ENCODE measurements at places on chromosomes 7 and 10. TPM values are rescaled to one million over a fixed set of nuclear protein-coding genes. Genes with fewer than 3 reads are reported as not detected.

Gene ZNF736
- total RNA-seq = 90.2 TPM

Gene LBX1
- total RNA-seq = not detected

Gene TMEM270
- not detected for total RNA-seq

Gene CALHM3
- not detected for total RNA-seq

Gene HSPA12A
- total RNA-seq = 3.3 TPM

Gene ASB4
- not detected for total RNA-seq

Gene LRGUK
- 0.46 TPM for total RNA-seq

Gene TMEM140
- total RNA-seq = 1.7 TPM

Gene HMX3
- total RNA-seq = not detected

Gene SPDYE2
- total RNA-seq = not detected

- DNase-seq = no peak
Measured at GRCh38 chr7:25118048-25118753, 6.9 kb downstream of the CYCS start.

DNA sequence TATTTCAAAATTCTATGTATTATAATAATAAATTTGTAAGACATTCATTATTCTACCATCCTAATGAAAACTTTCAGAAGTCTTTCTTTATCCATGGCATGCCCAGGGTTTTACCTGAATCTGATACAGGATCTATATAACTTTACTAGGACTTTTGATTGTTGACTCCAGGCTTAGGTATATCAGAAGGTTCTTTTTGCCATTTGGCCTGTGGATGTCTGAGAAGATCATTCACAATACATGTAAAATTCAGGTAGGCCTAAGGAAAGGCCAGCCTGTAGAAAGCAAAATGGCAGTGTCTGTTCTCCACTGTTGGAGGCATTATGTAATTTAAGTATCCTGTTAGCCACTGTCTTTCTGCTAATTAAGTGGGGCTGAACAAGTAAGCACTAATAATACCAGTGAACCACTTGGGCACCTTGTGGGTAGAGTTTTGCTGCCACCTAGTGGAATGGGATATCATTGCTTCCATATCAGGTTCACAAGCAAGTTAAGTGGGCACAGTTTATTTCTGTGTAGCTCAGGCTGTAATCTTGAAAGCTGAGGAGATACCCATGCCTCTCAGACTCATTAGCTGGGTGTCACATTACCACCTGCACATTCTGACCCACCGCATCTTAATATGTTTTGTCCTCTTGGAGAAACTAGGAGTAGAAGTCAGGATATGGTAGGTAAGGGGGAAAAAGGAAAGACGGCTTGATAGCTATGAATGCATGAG is 105.5 kb downstream of the SEPTIN7 start:
- DNase-seq = peak; percentile 82

- DNase-seq = no peak
Measured at GRCh38 chr10:124291001-124291701, 127.6 kb downstream of the OAT start.

GRCh38 chr7:74337926-74338325 is 48.7 kb downstream of the CLIP2 start:
- no peak for DNase-seq

GRCh38 chr7:127809261-127809702 is 157.3 kb downstream of the SND1 start:
- DNase-seq = no peak

DNA sequence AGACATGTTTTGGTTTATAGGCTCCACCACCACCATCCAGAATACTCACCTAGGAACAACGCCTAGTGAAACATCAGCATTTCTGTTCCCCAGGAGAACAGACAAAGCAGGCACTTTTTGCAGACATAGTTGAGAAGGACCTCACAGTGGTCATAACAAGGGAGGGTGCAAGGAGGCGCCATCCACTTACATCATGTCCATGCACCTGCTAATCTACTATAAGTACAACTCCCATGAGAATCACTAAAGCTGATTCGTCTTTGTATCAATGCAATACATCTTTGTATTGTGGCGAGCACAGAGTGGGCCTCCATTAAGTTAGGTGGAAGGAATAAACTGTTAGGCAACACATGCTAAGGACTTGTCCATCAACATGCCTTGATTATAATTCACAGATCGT is 207.1 kb downstream of the KCNMA1 start:
- DNase-seq = no peak

- no peak for DNase-seq
Measured at GRCh38 chr10:3208481-3209406, 36.2 kb upstream of the PITRM1 start.

DNA sequence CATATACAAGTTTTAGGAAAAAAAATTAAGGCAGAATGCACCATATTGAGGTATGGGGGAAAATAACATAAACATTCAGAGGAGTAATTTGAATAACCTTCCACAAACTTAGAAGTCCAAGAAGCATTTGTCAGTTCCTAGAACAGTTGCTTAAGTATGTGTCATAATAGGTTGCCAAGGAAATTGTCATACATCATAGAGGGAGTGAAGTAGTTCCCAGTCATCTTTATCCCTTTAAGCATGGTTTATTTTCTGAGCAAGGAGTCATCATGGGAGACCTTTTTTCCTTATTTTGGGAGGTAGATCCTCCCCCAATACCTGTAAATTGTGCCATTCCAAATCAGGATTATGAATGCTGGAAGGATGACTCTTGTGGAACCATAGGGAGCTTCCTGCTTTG is at the start of gene SSMEM1:
Gene SSMEM1 (plus strand): TSS at position 219 of the 400 bp plus-strand sequence. CDS start 51 bp downstream, at position 270.
- DNase-seq = no peak

- DNase-seq = no peak
Measured at GRCh38 chr7:151166629-151167196, 781 bp downstream of the GBX1 start.

DNA sequence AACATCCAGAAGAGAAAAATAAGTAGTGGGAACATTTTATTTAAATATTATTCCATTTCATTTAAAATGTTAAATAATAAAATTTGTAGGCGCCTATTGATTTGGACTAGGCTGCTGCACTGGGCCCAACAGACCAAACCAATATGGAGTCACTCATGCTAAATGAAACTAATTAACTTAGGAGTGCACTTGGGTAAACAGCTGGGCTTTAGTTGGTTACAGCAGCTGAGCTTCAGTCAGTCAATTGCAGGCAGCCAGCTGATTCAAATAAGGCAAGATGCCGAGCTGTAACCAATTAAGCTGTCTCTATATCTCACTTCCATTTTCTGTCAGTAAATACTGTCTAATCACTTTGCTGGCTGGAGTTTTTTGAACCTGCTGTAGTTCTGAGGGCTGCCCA is 102.1 kb upstream of the WDR11 start:
- no peak for DNase-seq

- DNase-seq = no peak
Measured at GRCh38 chr7:8208816-8209215, 53.2 kb downstream of the ICA1 start.

GRCh38 chr10:106728232-106728631 is 436.3 kb downstream of the SORCS1 start:
- DNase-seq = no peak

- DNase-seq = no peak
Measured at GRCh38 chr10:130772676-130773075, 538.8 kb downstream of the TCERG1L start.

DNA sequence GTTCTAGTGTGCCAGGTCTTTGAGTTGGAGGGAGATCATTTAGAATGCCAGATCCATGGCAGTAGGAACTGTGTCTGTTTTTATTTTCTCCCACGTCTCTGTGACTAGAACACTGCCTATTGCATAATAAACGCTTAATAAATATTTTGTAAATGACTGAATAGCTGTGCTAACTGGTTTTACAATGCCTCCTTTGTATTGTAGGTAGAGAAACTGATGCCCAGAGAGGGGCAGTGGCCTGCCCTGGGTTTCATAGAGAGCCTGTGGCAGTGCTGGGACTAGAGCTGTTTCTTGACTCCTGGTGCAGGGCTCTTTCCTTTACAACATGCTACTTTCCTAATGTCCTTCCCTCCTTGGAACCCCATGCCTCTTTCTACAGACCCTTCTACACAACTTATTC is 2.5 kb downstream of the TAS2R5 start:
- DNase-seq = no peak

DNA sequence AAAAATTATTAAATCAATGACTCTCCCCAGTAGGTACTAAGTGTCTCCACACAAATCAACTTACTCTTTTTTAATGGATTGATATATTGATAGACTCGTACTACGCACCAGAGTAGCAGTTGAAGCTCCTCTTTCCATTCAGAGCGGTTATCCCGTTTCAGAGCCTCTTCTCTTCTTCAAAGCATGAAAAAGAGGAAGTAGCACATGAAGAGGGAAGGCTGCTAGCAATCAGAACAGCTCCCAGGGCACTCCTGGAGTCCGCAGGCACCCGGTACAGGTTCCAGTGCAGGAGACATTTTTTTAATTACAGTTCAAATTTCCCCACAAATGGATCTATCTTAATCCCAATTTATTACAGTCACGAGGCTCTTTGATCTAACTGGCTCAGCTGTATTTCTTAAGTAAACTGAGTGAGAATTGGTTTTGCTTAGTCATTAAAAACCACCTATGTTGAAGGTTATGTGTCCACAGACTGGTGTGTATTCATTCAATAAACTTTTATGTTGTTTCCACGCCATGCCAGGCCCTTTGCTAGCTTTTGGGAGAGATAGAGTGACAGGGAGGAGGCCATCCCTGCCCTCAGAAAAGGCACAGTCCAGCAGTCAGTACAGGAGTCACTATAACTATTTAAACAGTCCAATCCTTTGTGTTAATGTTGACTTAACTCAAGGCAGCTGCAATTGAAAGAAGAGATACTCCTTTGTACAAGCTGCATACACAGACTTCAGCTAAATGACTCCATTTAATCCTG is 32.1 kb upstream of the CALN1 start:
- peak; percentile 18 for DNase-seq

- no peak for DNase-seq
Measured at GRCh38 chr10:66981361-66982052, 55.7 kb downstream of the LRRTM3 start.

DNA sequence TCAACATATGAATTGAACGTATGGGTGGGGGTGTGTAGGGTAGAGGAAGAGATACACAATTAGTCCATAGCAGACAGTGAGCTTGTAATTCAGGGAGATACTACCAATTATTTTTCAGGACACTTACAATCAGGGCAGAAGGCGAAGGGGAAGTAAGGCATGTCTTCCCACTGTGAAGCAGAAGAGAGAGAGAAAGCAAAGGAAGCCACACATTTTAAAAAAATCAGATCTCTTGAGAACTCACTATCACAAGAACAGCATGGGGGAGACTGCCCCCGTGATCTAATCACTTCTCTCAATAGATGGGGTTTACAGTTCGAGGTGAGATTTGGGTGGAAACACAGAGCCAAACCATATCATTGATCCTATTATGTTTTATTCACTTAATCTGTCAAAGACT is 116.4 kb upstream of the RPA3 start:
- DNase-seq = no peak

DNA sequence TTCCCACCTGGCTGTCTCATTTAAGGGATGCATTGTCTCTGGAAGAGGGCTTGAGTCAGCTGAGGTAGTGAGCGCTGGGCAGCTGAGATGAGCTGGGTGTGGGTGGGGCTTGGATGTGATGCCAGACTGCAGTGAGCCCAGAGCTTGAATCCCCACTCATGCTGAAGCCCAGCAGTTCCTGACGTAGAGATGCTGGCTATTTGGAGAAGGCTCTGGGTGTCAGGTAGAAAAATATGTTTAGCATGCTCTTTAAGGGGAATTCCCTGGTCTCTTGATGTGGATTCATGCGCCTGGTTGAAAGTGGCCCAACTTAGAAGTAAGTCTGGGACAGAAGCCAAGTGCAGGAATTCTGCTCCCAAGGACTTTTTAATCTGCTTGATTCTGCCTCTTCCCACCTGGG is 241.5 kb upstream of the IGFBP3 start:
- no peak for DNase-seq

DNA sequence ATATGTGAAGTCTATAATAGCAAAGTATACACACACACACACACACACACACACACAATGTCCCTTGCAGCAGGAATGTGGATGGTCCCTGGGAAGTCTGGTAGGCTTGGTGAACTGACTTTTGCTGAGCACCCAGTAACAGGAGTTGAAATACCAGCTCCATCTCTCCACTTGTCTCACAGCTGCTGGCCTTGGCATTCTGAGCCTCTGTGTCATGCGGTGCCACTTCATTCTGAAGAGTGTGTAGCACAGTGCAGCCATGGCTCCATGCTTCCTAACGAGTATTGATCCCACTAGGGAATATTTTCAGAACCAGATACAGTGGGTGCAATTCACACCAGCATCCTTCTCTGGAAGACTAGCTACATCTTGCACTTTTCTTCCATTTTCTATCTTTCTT is 192.4 kb downstream of the ADARB2 start:
- DNase-seq = no peak

GRCh38 chr10:122357685-122358084 is 16.8 kb upstream of the PLEKHA1 start:
- DNase-seq = no peak

DNA sequence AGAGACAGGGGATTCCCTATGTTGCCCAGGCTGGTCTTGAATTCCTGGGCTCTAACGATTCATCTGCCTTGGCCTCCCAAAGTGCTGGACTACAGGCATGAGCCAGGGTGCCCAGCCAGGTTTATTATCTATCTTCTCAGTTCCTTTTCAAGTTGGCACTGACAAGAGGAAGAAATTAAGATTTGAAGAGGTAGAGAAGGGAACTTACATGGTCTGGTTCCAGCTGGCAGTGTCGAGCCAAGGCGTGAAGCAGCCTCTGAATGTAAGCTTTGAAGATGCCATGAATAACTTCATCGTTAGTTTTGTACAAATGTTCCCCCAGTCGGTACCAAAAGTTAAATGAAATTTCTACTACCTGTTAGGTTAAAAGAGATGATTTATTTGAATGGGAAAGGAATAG is 57.7 kb downstream of the TNPO3 start:
- no peak for DNase-seq

All from OCI-LY7 (cell line).